Activated T-cell treated with anti-CD3 and anti-CD28 coated beads for 1 hour (primary cell): ENCODE measurements at places on chromosomes 6 and 20.

DNA sequence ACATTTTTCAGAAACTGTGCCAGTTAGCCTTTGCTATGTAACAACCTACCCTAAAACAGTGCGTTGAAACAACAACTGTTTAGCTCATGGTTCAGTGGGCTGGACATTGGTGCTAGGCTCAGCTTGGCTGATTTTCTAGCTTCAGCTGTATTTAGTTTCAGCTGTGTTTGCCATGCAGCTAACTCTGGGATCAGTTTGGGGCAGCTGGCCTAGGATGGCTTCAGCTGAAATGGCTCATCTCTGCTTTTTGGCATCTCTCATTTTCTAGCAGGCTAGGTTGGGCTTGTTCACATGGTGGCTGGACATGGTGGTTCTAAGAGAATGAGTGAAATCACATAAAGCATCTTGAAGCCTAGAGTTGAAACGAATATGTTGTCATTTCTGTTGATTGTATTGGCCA, 464.2 kb downstream of the QKI start:
- no peak for DNase-seq

- no peak for DNase-seq
These were observed 8.4 kb downstream of the CYP21A2 start for GRCh38 chr6:32046450-32047083.

GRCh38 chr20:63261795-63262528, 7.7 kb upstream of the NKAIN4 start:
- DNase-seq, result no peak

DNA sequence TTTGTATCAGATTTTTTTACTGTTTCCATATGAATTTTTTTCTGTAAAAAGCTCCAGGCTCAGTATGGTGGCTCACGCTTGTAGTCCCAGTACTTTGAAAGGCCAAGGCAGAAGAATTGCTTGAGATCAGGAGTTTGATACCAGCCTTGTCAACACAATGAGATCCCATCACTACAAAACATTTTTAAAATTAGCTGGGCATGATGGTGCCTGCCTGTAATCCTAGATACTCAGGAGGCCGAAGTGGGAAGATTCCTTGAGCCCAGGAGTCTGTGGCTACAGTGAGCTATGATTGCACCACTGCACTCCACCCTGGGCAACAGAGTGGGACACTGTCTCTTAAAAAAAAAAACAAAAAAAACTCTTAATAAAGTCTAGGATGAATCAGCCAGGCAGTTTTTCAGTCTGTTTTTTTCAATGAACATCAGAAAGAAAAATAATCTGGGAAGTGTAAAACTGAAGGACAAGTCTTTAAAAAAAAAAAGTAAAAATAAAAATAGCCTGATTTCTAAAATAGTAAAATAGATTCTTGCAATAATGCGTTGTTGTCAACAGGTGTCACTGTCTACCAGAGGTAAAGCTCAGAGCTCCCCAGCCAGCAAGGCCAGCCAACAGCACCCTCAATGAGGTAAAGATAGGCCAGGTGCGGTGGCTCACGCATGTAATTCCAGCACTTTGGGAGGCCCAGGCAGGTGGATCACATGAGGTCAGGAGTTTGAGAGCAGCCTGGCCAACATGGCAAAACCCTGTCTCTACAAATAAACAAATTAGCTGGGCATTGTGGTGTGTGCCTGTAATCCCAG, 9.3 kb upstream of the ATG5 start:
- DNase-seq, result peak; percentile 25

DNA sequence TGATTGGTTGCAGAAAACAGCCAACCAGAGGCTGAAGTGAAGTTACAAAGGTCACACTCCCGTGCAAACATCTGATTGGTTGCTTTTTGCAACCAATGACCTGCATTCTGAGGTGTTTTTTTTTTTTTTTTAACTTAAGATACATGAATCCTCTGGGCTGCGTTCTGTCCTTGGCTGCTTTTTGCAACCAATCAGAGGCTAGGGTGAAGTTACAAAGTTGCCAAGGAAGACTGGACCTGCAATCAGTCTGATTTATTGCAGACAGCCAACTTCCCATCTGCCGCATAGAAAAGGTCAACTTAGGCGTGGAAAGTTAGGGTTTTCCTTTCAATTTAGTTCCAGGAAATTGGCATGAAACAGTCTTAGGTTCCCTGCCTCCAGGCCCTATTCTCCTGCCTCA, 292.9 kb downstream of the PLCB1 start:
- DNase-seq, result no peak
